T-helper 1 cell (primary cell): ENCODE measurements at places on chromosomes 5 and 9.

GRCh38 chr5:50302815-50303490 lies 138.1 kb downstream of the EMB start:
- no peak for DNase-seq

GRCh38 chr9:2229109-2229721 lies 214.1 kb downstream of the SMARCA2 start:
- no peak for DNase-seq

DNA sequence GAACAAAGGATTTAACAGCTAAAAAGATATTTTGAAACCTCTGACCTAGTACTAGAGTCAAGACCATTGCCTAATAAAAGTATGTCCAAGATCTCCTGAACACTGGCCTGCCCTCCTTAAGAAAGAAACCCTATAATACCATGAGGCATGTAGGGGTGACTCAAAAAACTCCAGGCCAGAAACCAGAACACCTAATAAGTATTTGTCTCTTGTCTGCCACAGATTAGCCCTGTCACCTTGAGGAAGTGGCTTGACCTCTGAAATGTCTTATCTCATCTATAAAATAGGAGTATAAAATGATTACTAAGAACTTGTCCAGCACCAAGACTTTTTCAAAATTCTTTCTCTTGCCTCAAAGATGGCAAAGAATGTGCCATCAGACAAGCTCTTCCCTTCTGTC lies 125.5 kb upstream of the RASGRF2 start:
- DNase-seq, result no peak

DNA sequence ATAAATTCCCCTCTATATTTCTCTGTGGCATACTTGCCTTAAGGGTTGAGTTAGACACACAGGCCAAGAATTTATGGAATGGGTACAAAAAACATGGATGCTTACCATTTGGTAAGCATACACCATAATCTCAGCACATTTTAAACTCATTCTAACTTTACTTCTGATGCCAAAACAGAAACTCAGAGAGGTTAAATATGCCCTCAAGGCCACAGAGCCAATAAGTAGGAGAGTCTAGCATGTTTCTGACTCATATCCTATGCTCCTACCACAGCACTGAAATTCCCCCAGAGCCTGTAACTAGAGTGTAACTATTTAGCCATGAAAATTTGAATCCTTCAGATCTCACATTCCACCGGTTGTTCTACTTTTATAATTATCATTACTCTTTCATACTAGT lies 559.7 kb downstream of the ACTL7B start:
- DNase-seq, result no peak

DNA sequence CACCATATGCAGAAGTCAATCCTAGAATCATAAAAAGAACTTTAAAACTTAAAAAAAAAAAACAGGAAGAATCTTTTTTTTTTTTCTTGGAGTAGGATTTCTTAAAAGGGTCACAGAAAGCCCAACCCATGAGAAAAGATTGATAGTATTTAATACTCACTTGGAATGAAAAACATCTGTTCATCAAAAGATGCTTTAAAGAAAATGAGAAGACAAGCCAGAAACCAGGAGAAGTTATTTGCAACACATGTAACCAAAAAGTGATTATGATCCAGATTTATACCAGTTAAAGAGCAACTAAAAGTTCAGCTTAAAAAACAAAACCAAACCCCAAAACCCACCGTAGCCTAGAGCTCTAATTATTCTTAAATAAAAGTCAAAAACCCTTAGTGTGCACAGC lies 69.3 kb downstream of the TLE4 start:
- DNase-seq, result no peak

DNA sequence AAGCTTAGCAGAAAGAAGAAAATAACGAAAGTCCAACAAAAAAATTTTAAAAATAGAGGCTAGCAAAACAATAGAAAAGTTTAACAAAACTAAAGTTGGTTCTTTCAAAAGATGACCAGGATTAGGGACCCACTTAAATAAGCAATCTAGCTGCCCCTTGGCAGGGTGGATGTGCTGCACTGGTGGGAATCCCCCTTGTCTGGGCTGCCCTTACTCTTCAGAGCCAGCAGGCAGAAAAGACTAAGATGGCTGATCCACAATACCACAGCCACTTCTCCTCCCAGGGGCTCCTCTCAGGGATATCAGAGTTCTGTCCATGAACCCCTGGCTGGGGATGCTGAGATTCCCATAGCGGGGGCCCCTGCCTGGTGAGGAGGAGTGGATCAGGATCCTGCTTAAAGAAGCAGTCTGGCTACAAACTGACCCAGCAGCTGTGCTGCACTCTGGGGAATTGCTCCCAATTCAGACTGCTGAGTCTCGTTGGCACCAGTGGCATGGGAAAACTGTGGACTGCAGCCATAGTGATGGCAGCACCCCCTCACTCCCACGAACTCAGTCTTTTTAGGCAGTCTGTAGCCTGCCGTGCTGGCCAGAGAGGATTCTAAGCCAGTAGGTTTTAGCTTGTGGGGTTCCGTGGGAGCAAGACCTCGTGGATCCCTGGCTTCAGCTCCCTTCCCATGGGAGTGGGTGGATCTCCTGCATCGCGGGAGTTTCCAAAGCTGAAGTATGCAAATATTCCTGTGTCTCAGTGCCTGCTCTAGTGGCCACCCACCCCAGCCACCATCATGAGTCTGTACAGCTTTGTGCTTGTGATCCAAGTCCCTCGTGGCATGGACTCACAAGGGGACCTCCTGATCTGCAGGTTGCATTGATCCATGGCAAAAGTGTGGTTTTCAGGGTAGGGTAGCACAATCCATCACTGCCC lies 2.9 kb upstream of the INSL6 start:
- DNase-seq, result no peak

- DNase-seq, result no peak
Measured at GRCh38 chr9:76459694-76460635, 983 bp downstream of the GCNT1 start.

- no peak for DNase-seq
Measured at GRCh38 chr5:5350101-5350500, 72.4 kb upstream of the ICE1 start.

- DNase-seq, result no peak
Measured at GRCh38 chr9:114516913-114517312, 11.6 kb upstream of the WHRN start.

DNA sequence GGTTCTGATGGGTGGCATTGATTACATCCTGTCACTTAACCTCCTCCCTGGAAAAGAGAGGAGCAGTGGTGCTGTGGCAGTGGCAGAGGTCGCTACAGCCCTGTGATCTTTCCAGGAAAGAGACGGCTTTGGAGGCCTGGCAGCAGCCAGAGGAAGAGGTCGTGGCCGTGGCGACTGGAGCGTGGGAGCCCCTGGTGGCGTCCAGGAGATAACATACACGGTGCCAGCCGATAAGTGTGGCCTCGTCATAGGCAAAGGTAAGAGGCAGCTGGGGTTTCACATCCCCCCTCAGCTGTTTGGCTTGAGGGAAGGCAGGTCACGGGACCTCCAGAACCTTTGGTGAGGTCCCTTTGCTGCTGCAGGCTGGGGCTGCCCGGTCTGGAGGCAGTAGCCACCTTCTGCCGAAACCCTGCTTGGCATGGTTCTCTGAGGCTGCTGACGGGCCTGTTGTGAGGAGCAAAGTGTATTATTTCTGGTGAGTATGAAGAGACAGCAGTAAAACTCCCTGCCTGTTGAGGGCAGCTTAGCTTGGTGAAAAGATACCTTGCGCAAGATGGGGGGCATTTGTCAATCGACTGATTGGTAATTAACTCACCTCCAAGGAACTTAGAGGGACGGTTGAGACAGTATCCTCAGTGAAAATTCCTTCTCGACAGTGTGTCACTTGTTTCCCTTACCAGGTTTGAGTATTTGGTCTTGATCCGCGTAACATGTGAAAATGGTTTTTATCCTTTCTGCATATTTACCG lies 38.0 kb upstream of the PRDM12 start:
- no peak for DNase-seq

- no peak for DNase-seq
Measured at GRCh38 chr9:113906411-113907110, 30.5 kb downstream of the ZNF618 start.

DNA sequence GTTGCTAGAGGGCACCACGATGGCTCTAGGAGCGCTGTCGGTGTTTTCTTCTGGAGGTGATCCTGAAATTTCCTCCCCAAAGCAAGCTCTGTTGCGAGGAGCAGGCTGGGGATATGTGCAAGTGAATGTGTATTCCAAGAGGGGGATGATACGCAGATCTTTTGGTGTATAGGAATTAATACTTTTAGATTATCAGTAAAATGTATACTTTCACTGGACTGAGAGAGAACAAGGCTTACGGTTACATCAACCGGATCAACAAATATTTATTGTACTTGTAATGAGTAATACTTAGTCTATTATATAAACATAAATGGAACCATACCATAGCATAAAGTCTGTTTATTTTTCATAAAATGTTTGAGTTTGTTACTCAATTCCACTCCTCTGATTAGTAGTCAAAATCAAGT lies 632 bp upstream of the PRKAA1 start:
- DNase-seq, result no peak

DNA sequence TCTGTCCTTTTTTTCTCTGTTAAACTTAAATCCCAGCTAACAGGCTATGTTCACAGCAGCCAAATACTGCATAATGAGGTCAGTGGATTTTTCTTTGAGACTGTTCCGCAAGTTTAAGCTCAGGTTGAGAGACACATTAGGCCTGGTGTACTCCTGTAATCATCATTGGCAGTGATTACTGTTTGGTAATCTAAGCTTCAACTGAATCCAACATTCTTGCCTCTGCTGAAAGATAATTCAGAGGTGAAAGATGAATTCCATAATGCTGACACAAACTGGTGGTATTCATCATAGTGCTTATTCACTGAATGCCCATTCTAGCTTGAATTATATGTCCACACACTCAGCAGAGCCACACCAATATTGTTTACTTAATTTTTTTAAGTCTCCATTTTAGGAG lies 108.5 kb downstream of the NFIB start:
- DNase-seq, result no peak

DNA sequence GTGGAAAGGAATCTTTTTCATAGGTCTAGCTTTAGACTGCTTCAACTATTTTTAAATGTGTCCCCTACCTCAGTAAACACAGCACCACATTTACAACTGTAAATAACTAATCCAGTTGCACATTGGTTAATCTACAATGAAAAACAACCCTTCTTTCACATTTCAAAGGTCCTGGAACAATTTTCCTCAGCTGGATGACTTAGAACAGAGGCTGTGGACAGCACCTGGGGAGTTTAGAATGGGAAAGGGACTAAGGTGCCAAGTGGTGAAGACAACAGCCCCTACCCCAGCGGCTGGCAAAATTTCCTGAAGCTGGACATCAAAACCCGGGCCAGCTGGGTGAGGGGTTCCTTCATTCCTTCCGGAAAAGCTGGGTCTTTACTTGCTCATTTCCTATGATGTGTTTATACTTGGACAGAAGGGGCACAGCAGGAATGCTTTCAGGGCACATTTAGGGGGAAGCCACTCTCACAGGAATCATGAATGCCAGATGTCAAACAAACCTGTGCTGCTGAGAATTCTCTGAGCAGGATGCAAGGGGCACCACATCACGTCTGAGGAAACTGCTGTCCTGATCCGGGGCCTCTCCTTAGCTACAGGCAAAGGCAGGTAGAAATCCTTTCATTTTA lies 158.3 kb downstream of the NR2F1-AS1 start:
- DNase-seq, result no peak
